Stomach (tissue), 19 donors: ENCODE measurements at places on chromosomes 5 and 9.

DNA sequence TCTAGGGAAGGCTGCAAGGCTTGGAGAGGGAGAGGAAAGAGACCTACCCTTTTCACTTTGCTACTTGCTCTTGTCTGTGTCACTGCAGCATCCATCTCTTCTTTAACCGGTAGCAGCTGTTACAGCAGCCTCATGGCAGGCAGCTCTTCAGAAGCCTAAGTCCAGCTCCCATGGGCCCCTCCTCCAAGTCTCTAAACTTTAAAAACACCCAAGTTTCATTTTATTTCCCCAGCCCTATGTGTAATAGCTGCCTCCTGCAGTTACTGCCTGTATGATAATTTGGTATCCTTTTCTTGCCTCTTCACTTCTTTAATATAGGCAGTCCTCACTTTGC, 313.1 kb upstream of the PIK3R1 start:
- no peak for DNase-seq

DNA sequence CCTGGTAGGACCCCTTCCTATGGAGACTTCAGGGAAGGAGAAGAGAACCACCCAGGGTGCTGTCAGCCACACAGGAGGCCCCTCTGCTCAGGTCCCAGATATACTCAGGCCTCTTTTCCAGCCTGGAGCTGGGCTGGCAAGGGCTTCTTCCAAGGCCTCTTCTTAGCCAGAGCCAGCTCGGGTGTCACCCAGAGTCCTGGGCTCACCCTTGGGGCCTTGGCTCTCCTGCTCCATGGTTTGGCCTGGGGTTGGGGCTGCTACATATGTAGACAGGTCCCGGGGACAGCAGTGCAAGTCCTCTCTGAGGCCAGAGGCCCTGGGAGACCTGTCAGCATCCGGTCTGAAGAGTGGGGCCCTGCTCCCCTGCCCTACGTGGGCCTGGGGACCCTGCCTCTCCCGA, 22.8 kb downstream of the PAEP start:
- no peak for DNase-seq

DNA sequence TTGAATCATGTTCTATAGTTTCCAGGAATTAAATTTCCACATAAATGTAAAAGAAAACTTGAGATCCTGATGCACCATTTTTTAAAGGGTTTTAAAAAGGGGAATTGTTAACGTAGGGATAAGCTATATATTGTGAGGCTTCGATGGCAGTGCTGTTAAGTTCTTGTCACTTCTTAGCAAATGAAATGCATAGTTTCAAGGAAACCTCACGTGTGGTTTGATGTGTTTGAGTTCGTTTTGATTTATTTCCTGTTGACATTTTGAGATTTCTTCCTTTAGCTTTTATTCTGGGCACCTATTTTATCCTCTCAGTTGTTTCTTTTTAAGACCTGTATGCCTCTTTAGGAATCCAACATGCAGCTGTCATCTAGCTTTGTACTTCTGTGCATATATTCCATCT, 301.0 kb downstream of the DOCK8 start:
- no peak for DNase-seq

GRCh38 chr9:94919376-94920098, 193.0 kb downstream of the AOPEP start:
- peak; percentile 65 for DNase-seq
